ENCODE measurements at places on chromosomes 4 and X.
A peak's percentile ranks its signal among the peaks of the same experiment; 100 is the strongest.

GRCh38 chrX:154436983-154437752, at the start of gene GDI1:
Gene GDI1, plus strand, starts transcription at chrX:154437154. Its CDS starts 101 bp downstream, at chrX:154437255.
- H3K4me3 ChIP-seq = peak within 1 kb of the TSS; percentile 75
- peak; percentile 82 for DNase-seq
- no peaks in the 10 kb centered on the region for H3K4me1 ChIP-seq
- H3K27ac ChIP-seq = peak within 1 kb of the TSS; percentile 74
- peaks cover 25% of the 10 kb centered on the region for H3K36me3 ChIP-seq

DNA sequence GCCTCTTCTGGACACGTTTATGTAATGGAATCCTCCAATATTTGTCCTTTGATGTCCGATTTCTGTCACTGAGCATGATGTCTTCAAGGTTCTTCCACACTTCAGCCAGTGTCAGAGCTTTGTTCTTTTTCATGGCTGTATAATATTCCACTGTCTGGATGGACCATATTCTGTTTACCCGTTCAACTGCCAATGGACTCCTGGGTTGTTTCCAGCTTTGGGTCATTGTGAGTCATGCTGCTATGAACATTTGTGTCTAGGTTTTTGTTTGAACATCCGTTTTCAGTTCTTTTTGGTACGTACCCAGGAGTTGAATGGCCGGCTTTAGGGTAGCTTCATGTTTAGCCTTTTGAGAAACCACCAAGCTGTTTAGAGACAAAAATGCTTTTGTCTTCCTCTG, 93.2 kb downstream of the SHOX start:
- H3K36me3 ChIP-seq = no peaks in the 10 kb centered on the region
- no peak for DNase-seq
- H3K27ac ChIP-seq = no peak overlapping the region
- no peaks in the 10 kb centered on the region for H3K4me1 ChIP-seq
- H3K27me3 ChIP-seq = no peaks in the 10 kb centered on the region

- H3K4me1 ChIP-seq = no peaks in the 10 kb centered on the region
- no peaks in the 10 kb centered on the region for H3K36me3 ChIP-seq
- DNase-seq = peak; percentile 62
- H3K27me3 ChIP-seq = no peaks in the 10 kb centered on the region
Observed at GRCh38 chrX:118973389-118974087, 880 bp upstream of the LONRF3 start.

- no peaks in the 10 kb centered on the region for H3K4me1 ChIP-seq
- DNase-seq = no peak
- no peaks in the 10 kb centered on the region for H3K36me3 ChIP-seq
Observed at GRCh38 chrX:133335027-133335426, 80.3 kb downstream of the GPC4 start.

DNA sequence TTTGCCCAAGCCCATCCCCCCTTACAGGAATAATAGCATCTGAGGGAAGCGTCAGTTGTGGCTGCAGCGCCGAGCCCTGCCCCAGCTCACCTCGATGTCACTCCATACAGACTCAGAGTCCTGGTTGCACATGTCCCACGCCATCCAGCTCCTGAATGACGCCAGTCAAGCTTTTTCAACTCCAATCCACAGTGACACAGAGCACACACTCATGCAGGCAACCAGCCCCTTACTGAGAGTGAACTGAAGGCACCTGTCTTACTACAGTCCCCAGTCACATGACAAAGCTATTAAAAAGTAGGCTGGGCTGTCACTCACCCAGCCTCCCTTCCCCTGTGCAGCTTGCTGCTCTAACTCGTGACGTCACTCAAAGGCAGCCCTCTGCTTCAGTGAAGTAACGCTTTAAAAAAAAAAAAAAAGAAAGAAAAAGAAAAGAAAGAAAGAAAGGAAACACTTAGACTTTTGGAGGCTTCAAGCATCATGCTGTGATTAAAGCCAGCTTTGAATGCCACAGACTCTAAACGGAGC, at the start of gene PPARGC1A:
TSS of gene PPARGC1A (minus strand) at position 234 of the 528 bp plus-strand sequence. CDS start at position 144, 90 bp downstream.
- H3K36me3 ChIP-seq = no peaks in the 10 kb centered on the region
- DNase-seq = peak; percentile 68
- peak within 1 kb of the TSS; percentile 77 for H3K27ac ChIP-seq
- H3K4me1 ChIP-seq = no peaks in the 10 kb centered on the region
- no peaks in the 10 kb centered on the region for H3K27me3 ChIP-seq
- H3K4me3 ChIP-seq = peak within 1 kb of the TSS; percentile 55

All from upper lobe of right lung (tissue), 1 donor.